ENCODE measurements at places on chromosomes 3 and 15.

DNA sequence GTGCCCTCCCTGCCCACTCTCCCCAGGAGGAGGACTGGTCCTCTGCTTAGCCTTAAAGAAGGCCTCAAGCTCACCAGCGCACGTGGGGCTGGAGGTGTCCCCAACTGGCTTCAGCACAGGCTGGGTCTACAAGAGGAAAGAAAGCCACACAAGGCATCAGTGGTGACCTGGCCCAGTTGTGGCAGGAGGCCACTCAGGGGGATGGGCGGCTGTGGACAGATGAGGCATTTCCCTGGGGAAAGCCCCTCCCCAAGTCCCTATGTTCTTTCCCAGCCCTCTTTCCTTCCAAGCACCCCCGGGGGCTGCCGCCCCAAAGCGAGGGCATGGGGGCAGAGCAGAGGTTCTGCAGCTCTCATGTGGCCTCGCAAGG is 155.2 kb upstream of the TLE3 start:
- no peak for DNase-seq

GRCh38 chr15:69467636-69468035 is 15.0 kb downstream of the RPLP1 start:
- DNase-seq = no peak

DNA sequence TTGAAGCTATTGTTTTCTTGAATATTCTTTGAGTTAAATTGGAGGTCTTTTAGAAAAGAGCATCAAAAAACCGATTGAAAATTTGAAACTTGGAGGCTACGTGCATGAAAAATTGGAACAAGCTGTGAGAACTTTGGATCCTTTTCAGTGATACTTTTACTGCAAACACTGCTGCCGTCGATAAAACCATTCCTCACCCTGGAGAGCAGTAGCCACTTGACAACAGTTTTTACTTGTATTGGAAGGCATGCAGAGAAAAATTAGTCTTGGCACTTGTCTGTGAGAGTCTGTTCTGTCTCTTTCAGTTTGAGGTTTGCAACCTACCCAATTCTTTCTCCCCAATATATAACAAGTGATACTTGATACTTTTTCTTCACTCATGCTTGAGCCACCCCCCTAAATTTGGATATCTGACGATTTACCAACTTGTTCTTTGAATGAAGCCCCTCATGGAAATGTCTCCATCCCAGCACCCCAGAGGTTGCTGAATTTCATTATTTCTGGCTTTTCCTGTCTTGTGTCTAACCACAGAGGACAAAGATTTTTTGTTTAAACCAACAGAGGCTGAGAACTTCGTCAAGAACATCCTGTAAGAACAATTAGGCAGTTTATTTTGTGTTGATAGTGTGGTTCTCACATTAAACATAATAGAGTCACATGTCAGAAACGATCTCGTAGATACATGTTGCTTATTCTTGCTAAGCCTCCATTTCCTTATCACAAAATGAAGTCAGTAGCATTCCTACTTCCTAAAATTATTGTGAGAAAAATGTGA is 307.3 kb upstream of the PLSCR5 start:
- DNase-seq = no peak

DNA sequence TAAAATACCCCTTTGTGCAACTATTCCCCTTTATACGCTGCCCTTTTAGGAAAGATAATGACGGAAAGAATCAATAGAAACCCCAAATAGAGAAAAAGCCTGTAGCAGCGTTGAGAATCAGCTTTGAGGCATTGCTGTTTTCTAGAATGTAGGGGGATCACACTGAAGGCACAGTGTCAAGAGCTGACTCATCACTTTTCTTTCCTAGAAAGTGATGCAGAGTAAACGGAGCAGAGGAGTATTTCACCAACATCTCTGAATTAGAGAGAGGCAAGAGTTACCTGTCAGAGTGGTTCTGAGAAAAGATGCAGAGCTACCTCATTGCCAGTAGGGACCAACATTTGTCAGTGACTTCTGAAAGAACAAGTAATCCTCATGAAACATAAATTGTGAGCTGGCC is 269.8 kb upstream of the TMC3 start:
- no peak for DNase-seq

DNA sequence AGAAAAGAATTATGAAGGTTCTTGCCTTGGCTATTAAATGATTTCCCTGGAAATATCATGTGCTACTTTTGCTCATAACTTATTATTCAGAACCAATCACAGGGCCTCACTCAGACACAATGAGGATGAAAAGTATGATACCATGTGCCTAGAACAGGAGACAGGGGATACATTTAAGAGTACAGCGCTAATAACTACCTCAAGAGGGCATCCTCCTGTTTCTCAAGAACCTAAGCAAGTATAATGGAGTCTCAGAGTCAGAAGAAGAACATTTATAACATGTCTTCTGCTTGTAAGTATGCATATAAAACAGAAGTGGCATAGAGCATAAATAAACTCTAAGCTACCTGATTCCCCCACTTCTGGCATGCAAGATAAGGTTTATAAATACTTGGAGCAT is 125.4 kb upstream of the MME start:
- DNase-seq = no peak

DNA sequence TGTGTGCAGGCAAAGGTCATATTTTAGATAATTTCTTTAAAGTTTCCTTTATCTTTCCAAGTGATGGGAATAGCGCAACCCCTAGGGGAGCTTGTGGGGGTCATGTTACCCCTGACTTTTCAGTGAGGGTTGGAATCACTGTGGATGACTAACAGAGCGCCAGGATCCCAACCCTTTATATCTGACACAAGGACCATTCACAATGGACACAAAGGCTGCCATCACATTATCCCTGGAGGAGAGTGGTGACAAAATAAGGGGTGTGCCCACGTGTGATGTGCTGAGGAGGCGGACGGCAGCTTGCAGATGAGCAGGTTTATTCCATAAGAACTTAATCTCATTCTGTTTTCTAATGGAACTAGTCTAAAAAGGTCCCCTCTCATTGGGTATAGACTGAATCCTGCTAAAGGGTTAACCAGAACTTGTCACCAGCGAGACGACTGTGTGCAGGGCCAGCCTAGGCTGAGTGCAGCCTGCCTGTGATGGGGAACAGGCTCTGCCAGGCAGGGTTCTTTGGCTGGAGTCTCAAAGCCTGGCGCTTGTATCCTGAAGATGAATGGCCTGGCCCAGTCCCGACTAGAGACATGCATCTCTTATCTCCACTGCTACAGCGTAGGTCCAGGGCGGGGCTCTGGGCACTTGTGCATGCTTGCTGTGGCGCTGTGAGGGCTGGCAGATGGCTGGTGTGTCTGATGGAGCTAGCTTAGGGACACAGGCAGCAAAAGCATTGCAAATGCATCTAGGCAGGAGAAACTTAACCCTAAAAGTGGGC is 50.2 kb downstream of the CHDH start:
- DNase-seq = no peak

GRCh38 chr3:53109891-53110771 is 20.1 kb downstream of the RFT1 start:
- DNase-seq = no peak

DNA sequence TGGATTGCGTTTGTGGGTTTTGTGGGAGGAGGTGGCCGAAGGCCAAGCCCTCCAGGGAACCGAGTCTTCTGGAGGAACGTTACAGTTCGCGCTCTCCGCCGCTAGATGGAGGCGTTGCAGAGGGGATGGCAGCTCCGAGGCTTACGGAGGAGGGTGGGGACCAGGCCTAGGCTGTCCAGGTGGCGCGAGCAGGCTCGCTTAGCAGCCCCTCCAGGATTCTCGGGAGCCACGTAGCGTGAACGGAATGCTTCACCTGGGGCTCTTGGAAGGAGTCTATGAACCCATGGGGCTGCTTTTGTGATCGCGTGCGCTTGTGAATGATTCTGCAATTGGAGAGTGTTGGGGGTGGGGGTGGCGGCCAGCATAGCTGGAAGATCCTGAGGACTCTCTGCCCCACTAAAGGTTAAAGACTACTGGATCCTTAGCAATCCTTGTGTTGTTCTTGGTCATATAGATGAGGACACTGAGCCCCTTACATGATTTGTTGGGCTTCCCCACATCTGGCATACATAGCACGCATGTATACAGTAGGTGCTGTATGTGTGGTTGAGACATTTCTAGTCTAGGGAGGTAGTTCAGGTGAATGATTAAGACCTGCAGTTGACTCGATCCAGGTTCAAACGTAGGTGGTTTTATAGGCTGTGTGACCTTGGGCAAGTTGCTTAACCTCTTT is 25.7 kb downstream of the FAM3D start:
- DNase-seq = peak; percentile 17

DNA sequence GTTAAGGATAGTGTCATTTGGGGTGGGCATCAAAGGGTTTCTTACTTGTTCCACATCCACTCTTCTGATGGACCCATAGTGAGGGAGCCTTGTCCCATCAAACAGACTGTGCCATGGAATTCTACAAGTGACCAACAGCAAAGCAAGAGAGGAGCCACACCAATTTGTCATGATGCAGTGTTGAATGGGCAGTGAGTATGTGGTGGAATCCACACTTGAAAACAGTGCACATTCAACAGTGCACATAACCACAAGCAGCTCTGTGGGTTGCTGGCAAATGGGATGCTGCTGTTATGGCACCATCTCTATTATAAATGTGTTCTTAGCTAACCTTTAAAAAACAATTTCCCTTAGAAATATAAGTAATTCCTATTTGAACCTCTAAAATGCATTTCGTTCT is 52.5 kb upstream of the CPNE4 start:
- DNase-seq = no peak

DNA sequence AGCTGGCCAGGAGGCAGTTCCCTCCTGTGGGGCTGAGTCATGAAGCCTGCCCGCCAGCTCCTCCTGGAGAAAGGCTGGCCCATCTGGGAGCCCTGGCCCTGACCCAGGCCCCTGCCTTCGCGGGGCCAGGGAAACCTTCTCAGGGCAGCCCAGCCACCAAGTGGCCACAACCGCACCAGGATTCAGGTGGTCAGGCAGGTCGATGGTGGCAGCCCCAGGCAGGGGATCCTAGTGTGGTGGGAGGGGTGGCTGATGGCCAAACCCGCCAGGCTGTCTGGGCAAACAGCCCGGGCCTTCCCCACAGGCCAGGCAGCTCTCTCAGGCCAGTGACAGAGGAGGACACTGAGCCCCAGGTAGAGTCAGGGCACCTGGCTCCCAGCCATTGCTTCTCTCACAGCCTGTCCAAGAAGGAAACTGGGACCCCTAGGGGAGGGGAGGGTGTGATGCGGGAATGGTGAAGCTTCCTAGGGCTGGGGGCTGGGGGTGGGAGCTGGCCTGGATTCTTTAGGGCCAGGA is 1.2 kb downstream of the TWF2 start:
- DNase-seq = no peak

- no peak for DNase-seq
Measured at GRCh38 chr15:47551079-47551478, 166.2 kb upstream of the SEMA6D start.

GRCh38 chr3:191301017-191301416 is 28.2 kb upstream of the CCDC50 start:
- no peak for DNase-seq

GRCh38 chr15:56734013-56734635 is 815 bp upstream of the ZNF280D start:
- no peak for DNase-seq

GRCh38 chr3:17032407-17033034 is 147.8 kb downstream of the PLCL2 start:
- no peak for DNase-seq

- DNase-seq = no peak
Measured at GRCh38 chr15:66750609-66751008, 48.6 kb downstream of the SMAD6 start.

DNA sequence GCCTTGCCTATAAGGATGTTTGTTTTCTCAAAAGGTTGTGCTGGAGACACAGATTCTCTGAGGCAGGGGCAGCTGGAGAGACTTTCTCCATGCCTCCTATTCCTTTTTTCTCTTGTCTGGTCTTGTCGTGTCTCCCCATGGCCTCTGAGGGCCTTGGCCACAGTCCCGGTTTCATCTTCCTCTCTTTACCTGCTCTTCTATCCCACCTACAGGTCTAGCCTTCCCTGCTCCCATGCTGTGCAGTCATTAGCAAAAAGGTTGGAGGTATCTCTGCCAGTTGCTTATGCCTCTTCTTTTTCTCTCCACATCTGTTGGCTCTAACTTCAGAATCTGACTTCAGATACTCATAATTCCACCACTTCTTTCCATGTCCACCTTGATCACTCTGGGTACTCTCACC is 191.1 kb downstream of the IL20RB start:
- DNase-seq = no peak

All from stimulated activated CD8-positive, alpha-beta memory T cell treated with anti-CD3 and anti-CD28 coated beads, Interleukin-7, amount 100 ng/mL, for 1 hour (primary cell).